ENCODE measurements at places on chromosomes 4 and X. TPM values are rescaled to one million over a fixed set of nuclear protein-coding genes. Genes with fewer than 3 reads are reported as not detected.

The SOWAHD gene
- 0.31 TPM for total RNA-seq

The NPY2R gene
- 0.41 TPM for total RNA-seq

- DNase-seq = peak; percentile 28
Measured at GRCh38 chr4:6281436-6282313, 12.0 kb downstream of the WFS1 start.

The WFS1 gene
- total RNA-seq = 14.0 TPM

The CT45A2 gene
- not detected for total RNA-seq

All from tongue (tissue), 3 donors.